ENCODE measurements at places on chromosomes 12 and 14.

DNA sequence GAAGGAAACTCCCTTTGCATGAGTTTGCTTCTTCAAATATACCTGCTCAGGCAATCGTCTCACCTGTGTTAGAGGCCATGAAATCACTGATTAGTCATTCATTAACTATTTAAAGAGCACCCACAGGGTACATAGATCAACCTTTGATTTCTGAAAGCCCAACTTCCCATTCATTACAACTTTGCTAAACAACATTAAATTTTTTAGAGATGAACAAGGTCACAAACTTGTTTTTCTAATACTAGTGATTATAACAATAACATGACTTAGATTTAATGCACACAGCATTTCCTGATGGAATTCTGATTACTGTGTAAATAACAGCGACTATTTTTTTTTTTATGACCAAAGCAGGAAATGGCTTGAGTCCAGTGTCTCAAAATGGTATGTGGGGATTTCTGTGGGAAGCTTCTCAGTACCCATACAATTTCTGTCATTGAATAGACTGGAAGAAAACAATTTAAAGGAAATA lies 5.4 kb upstream of the ERO1A start:
- peak; percentile 74 for DNase-seq

GRCh38 chr12:47017901-47018475 lies 61.4 kb upstream of the PCED1B start:
- no peak for DNase-seq

GRCh38 chr14:89351221-89351515 lies 65.9 kb downstream of the FOXN3 start:
- DNase-seq = no peak

DNA sequence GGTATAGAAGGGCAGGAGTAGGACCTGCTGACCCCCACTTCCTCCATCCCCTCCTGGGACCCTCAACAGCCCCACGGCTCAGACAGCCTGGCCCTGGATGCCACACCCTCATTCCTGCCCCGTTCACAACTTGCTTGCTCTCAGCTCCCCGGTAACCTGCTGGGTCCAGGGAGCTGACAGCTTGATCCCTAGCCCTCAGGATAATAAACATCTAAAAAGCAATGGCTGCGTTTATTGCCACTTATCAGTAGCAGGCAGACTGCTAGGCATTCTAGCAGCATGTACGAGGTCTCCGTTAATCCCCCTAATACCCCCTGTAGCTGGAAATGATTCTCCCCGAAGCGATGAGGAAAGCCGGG lies 24.3 kb upstream of the RPLP0 start:
- peak; percentile 67 for DNase-seq

- no peak for DNase-seq
Observed at GRCh38 chr12:127823801-127824200, 443.2 kb upstream of the TMEM132C start.

GRCh38 chr14:39029789-39030188 lies 73.2 kb downstream of the SEC23A start:
- DNase-seq = no peak
